Uterus (tissue), 4 donors: ENCODE measurements at places on chromosomes 2 and 18. TPM values are rescaled to one million over a fixed set of nuclear protein-coding genes. Genes with fewer than 3 reads are reported as not detected.
A peak's percentile ranks its signal among the peaks of the same experiment; 100 is the strongest.

CD8B2 gene
- not detected for total RNA-seq

MROH2A gene
- total RNA-seq = not detected

XIRP2 gene
- total RNA-seq = 0.49 TPM

CTAGE1 gene
- total RNA-seq = not detected

GKN1 gene
- total RNA-seq = not detected

EML4 gene
- total RNA-seq = 27.4 TPM

IL1B gene
- total RNA-seq = 0.26 TPM

COMMD1 gene
- total RNA-seq = 8.5 TPM

ST8SIA3 gene
- total RNA-seq = 0.07 TPM

AQP12B gene
- total RNA-seq = not detected

TSPYL6 gene
- total RNA-seq = not detected

DTYMK gene
- total RNA-seq = 0.59 TPM

ABCG8 gene
- total RNA-seq = not detected

CELF4 gene
- total RNA-seq = not detected

DNA sequence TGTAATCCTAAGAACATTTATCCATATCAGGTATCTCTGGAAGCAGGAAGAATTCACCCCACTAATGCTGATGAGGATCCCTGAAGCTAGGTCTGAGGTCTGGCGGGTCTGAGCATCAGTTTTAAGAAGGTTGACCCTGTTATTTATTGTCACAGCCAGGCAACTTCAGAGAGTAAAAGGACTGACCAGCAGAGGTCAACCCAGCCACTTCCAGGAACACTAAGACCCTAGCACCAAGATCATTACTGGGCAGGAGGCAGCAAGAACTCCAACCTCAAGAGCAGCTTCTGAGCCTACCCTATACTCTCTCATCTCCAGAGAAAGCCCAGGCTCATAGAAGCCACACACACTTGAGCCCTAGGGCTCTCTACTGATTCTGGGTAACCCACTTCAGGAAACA lies 901.4 kb downstream of the DCDC2C start:
- DNase-seq = no peak

GRCh38 chr2:44722026-44722625 lies 219.4 kb upstream of the SIX3 start:
- DNase-seq = no peak

GRCh38 chr2:134283661-134284060 lies 29.8 kb downstream of the MGAT5 start:
- DNase-seq = no peak

- DNase-seq = no peak
Measured at GRCh38 chr2:136034629-136035028, 49.2 kb upstream of the DARS1 start.

- DNase-seq = no peak
Measured at GRCh38 chr2:82498777-82499443, 1960.2 kb downstream of the SUCLG1 start.

- no peak for DNase-seq
Measured at GRCh38 chr2:128452024-128452411, 133.3 kb upstream of the HS6ST1 start.

DNA sequence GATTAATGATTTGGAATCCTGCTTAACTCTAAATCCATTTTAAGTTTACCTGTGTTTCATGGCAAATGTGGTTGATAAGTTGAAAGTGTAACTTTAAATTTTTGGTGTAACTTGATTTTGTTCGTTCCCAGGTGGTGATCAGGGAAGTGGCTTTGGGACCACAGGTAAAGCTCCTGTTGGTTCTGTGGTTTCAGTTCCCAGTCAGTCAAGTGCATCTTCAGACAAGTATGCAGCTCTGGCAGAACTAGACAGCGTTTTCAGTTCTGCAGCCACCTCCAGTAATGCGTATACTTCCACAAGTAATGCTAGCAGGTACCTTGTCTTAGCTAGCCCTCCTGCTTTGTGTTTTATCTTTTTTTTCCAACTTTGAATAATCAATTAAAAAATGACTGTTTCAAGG lies 62.8 kb downstream of the AGFG1 start:
- DNase-seq = no peak

GRCh38 chr18:7090771-7091170 lies 26.8 kb downstream of the LAMA1 start:
- DNase-seq = no peak

GRCh38 chr2:74906395-74906794 lies 52.0 kb upstream of the POLE4 start:
- no peak for DNase-seq

- DNase-seq = no peak
Measured at GRCh38 chr2:71472019-71472418, 18.7 kb downstream of the DYSF start.

- DNase-seq = peak; percentile 40
Measured at GRCh38 chr2:227238238-227239237, 74.1 kb downstream of the COL4A3 start.

DNA sequence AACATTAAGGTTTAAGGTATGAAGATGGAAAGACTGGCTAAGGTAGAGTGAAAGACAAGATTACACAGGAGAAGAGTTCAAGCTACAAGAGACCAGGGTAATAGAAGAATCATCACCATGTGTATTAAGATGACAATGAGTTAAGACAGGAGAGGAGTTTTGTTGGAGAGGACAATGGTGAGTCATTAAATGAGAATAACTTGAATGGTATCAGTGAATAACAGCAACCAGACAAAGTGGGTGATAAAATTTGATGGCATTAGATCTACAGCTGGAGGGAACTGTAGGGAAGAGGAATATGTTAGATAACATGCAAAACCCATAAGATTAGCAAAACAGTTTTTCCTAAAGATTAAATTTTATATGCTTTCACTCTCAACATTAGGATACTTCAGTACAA lies 18.8 kb upstream of the ENOSF1 start:
- no peak for DNase-seq

DNA sequence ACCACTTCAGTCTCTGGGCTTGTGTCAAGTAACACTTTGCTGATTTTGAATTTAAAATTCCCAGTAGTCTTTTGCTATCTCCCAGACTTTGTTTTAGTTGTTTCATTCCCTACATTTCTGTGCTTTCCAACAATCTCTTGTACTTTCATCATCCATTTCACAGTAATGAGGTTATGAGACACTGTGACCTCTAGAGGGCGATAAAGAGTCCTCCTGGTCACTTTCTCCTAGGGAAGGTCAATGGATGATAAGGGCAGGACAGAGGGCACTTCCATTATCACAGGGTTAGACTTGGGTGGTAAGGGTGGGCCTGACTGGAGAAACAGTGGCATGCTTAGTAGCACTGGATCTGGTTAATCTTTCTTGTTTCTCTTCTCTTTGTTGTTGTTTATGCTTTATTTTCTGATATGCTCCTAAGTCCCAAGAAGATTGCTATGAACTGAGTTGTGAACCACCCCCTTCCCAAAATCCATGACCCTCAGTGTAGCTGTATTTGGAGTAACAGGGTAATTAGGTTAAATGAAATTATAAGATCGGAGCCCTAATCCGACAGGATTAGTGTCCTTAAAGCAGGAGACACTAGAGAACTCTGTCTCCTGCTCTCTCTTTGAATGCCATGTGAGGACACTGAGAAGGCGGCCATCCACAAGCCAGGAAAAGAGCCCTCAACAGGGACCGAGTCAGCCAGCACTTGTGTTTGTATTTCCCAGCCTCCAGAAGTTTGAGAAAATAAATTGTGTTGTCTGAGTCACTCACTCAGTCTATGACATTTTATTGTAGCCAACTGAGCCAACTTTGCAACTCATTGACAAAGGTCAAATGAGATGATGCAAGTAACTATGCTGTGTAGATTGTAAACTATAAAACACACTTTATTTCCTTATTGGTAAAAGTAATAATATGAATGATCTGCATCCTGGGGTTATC lies 779.2 kb downstream of the CNTNAP5 start:
- DNase-seq = no peak

- DNase-seq = no peak
Measured at GRCh38 chr2:74225698-74226459, 27.5 kb downstream of the MTHFD2 start.

GRCh38 chr18:47417807-47418206 lies 166.3 kb upstream of the SKOR2 start:
- DNase-seq = no peak

- DNase-seq = no peak
Measured at GRCh38 chr2:239519089-239519920, 118.5 kb upstream of the HDAC4 start.

- DNase-seq = no peak
Measured at GRCh38 chr2:128611421-128612320, 293.0 kb upstream of the HS6ST1 start.

DNA sequence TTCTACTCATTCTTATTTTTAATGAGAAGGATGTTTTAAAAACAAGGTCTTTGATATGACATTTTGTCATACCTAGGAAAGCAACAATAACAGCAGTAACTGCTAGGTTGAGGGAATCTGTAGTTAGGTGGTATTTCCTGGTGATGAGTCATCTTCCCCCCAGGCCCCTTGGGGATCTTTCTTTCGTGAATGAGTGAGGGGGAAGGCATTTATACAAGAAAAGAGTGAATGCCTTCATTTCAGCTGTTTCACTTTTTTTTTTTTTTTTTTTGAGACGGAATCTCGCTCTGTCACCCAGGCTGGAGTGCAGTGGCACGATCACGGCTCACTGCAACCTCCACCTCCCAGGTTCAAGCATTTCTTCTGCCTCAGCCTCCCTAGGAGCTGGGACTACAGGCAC lies 108.6 kb downstream of the MAP4K4 start:
- no peak for DNase-seq

- no peak for DNase-seq
Measured at GRCh38 chr2:171513719-171514160, 8.5 kb upstream of the CYBRD1 start.

DNA sequence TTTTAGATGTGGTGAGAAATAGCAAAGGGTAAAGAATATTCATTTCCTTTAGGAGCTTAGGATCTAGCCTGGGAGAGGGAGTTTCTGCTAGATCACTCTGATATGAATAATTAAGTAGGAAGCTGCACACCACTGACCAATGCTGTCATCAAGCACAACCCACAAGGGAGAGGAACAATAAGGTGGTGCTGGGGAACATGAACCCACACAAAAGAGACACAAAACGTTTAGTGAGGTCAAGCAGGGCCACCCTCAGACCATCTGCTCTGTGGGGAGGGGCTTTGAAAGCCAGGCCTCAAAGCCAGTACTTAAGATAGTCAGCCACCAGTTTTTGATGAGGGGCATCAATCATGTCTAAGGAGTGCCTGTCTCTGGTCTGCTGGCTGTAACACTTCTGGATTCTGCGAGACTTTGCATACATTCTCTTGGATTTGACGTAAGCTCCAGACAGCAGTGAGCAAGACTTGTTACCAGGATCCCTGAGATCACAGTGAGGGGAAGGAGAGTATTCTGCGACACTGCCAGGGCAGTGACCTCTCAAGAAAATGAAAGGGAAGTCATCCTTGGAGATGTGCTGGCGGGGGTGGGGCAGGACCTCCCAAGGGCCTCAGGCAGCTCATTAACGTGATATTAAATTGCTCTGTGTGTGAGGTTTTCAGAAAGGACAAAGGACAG lies 127.0 kb downstream of the CCBE1 start:
- no peak for DNase-seq

GRCh38 chr18:8339952-8340351 lies 269.3 kb upstream of the RAB12 start:
- no peak for DNase-seq

- DNase-seq = no peak
Measured at GRCh38 chr2:109305490-109306167, 176.6 kb downstream of the SH3RF3 start.

GRCh38 chr18:37534627-37535026 lies 31.0 kb downstream of the CELF4 start:
- DNase-seq = no peak
